ENCODE measurements at places on chromosomes 16 and 17.

GRCh38 chr16:29852654-29853053 lies 10.4 kb downstream of the CDIPT start:
- no peak for DNase-seq

DNA sequence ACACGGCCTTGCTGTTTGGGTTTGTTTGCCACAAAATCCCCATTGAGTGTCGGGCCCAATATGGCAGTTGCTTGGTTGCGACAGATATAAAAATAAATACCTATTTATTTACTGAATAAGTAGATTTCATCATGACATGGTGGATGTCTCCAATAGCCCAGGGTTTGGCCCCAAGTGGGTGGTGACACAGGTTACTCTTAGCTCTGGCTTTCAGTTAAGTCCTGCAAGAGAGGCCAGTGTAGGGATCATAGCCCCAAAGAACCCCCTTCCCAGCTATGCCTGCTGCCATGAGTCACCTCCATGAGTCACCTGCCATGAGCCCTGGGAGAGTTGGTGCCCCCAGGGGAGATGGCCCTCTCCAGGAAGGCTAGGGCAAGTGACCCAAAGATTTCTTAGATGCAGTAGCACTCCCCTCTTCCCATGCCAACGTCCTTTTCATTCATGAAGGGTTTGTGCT lies 78.7 kb upstream of the LGALS9 start:
- DNase-seq: no peak

- no peak for DNase-seq
These were observed 2.1 kb upstream of the ZG16B start for GRCh38 chr16:2827831-2828520.

DNA sequence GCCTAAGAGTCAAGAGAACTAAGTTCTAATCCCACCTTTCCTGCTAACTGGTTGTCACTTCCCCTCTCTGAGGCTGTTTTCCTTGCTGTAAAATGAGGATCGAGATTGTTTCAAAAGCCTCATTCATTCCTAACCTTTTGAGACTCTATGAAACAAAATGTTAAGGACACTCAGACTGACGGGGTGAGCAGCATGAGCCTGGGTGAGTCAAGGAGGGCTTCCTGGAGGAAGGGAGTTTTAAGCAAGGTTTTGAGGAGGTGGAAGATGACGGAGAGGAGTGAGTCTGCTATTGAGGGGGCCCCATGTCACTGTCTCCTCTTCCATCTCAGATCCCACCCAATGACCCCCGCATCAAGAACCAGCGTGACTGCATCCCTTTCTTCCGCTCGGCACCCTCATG lies 4.1 kb downstream of the EPX start:
- no peak for DNase-seq

DNA sequence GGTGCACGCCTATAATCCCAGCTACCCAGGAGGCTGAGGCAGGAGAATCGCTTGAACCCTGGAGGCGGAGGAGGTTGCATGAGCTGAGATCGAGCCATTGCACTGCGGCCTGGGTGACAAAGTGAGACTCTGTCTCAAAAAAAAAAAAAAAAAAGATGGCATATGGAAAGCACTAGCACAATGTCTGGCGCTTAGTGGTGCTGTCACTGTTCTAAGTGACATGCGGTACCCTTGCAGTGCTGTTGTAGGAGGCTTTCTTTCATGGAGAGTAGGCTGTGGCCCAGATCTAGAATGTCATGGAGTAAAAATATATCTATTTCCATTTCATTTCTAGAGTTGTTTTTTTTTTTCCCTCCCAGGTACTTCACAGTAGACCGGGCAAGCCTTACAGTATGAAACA lies 14.6 kb upstream of the METTL9 start:
- no peak for DNase-seq

- no peak for DNase-seq
These were observed 45.0 kb upstream of the CRISPLD2 start for GRCh38 chr16:84774810-84775209.

- DNase-seq: no peak
These were observed 2.3 kb upstream of the ACTG1 start for GRCh38 chr17:81514739-81515529.

GRCh38 chr16:56604966-56605365 lies 3.4 kb upstream of the MT2A start:
- no peak for DNase-seq

DNA sequence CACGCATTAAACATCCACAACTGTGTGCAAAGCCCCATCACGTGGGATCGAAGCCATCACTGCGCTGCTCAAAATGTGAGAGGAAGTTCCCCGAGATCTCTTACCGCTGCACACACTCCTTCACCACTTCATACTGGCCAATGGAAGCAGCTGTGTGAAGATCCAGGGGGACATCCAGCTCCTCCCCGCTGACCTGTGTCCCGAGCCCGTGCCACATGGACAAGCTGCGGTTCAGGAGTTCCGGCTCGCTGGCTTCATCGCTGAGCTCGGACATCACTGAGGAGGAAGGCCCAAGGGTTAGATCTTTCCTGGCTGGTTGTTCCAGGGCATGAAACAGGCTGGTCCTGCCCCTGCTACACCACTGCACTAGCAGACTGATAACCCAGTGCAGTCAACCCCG lies 4.2 kb downstream of the ANKS3 start:
- no peak for DNase-seq

DNA sequence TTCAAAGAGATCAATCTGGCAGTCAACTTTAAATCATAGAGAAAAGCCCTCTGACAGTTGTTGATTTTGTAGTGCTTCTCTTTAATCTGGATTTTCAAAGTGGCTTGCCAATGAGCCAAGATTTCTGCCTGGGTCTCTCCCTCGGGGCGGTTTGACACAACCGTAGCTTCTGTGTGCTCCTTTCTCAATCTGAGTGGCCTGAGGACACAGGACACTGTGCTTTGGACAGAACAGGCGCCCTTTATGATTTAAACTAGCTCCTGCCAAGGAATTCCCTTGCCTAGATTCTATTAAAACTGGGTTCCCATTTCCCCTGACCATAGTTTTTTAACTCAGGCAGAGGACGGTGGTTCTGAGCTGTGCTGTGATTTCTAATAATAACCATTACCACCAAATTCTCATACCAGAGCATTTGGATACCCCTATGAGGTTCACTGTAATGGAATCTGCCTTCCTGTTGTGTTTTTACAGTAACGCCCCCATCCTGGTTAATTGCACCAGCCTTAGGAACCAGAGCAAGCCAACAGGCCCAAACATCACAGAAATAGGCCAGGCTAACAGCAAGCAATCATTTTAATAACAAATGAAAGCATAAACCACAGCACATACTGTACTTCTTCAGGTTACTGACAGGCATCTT lies 4.0 kb downstream of the ZFHX3 start:
- DNase-seq: no peak

- no peak for DNase-seq
These were observed 12.0 kb upstream of the HAPSTR1 start for GRCh38 chr16:9079430-9079812.

- DNase-seq: no peak
These were observed 90.1 kb upstream of the KCNJ18 start for GRCh38 chr17:21602176-21602575.

DNA sequence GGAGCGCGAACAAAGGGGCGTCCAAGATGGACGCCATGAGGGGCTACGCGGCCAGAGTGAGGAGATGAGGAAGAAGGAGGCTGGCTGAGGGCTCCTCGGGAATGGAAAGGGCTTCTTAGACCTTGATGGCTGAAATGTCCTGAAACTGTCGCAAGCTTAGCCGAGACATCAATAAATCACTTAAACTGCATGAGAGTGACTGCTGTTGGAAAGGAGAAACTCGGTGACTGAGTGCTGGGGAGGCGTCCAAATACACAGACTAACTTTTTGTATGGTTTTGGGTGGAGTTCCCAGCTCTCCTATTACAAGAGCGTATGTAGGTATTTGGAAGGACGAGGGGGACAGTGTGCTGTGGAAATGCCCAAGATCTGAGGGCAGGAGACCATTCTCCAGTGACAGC lies 1.4 kb upstream of the GEMIN4 start:
- DNase-seq: no peak

- peak; percentile 84 for DNase-seq
These were observed 489 bp upstream of the NFATC3 start for GRCh38 chr16:68084504-68085258.

DNA sequence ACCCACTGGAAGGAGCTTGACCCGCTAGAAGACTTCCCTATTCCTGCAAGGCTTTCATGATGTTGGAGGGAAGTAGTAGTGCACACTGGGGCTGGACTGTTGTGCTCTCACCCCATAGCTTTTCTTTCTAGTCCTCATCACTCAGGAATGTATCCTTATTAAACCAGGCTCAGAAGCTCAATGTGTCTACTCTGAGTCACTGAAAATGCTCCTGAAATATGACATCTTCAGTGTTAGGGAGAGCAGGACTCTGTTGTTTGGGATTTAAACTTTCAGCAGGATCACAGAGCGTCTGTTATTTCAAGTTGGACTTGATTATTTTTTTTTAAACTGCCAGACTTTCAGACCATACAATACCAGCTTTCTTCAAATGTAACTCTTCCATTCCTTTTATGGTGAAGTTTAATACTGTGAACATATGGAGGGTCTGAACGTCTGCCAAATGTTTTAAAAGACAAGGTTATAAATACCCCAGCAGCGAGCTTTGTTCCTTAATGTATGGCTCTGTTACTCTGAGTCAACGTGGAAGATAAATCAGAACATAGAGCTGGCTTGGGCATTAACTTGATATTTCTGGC lies 257.5 kb downstream of the CDH11 start:
- DNase-seq: no peak

DNA sequence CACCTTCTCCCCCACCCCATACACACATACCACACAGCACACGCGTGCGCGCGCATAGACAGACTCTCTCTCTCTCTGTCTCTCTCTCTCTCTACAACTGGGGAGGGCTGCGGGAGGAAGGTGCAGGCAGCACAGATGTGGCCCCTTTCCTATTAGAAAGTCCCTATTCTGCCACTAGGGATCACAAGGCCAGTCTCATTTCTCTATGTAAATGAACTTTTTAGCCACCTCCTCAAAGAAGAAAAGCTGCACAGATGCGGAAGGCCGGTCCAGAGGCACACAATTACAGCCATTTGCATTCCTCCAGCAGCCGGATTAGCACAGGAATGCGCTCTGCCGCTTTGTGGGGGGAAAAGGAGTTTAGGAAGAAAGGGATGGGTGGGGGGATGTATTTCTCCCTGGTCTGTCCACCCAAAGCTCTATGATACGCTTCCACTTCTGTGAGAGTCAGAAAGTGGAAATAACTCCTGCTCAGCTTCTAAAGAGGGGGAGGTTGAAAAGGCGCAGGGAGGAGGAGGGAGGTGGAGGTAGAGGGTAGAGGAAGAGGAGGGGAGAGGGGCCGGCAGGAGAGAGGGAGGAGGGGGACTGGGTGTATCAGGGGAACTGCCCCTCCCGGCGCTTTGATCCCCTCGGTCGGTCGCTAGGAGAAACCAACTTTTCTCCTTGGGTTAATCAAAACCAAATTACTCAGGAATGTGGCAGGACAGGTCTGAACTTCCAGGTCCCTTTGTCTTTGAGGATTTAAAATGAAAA lies 11.7 kb downstream of the ZFHX3 start:
- no peak for DNase-seq

DNA sequence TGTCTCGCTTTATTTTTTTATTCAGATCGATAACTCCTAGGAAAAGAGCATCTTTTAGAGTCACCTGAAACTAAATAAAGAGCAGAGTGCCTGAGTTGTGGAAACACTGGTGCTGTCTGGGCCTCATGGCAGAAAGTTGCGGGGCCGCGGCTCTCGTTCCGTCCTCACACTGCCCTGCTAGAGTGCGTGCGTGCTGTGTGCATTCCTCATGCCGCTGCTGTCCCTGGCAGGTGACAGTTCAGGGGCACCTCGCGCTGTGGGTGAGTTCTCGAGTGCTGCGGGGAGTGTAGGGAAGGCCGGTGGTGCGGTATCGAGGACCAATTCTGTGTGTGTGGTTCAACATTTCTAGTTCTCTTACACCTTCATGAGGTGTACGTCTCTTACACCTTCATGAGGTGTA lies 136.6 kb downstream of the RPTOR start:
- no peak for DNase-seq

GRCh38 chr16:19886073-19886941 lies 1.7 kb upstream of the GPRC5B start:
- peak; percentile 70 for DNase-seq

GRCh38 chr17:74070374-74070773 lies 133.1 kb upstream of the RPL38 start:
- no peak for DNase-seq

- DNase-seq: no peak
These were observed 122.4 kb downstream of the LAT start for GRCh38 chr16:29107299-29107698.
